ENCODE measurements at places on chromosomes 4 and X.

- DNase-seq, result no peak
These were observed 203.0 kb downstream of the MAB21L2 start for GRCh38 chr4:150784939-150785338.

DNA sequence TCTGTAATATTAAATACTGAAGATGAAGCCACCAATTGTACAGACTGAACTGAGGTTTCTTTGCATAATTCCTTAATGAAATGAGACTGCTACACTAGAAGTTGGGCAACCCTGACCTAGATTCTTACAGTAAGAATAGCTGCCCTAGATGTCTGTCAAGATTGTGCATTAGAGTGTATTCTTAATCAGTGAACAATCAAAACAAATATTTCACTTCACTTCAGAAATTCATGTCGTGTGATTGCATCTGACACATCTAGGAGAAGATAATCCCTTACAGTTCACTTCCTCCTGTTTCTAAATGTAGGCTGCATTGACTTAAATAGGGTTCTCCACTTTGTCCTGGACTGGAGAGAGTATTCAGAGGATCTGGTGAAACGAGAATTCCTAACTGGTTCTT, 283.1 kb downstream of the HNRNPD start:
- no peak for DNase-seq

- DNase-seq, result no peak
These were observed 745 bp upstream of the IQSEC2 start for GRCh38 chrX:53281963-53282695.

GRCh38 chrX:7891928-7892327, 35.3 kb downstream of the PNPLA4 start:
- DNase-seq, result no peak

- DNase-seq, result no peak
These were observed 219.9 kb downstream of the BCOR start for GRCh38 chrX:39877905-39878304.

GRCh38 chr4:74291471-74291870, 16.8 kb upstream of the EPGN start:
- no peak for DNase-seq

- no peak for DNase-seq
These were observed 30.8 kb downstream of the RASL11B start for GRCh38 chr4:52892880-52893279.

DNA sequence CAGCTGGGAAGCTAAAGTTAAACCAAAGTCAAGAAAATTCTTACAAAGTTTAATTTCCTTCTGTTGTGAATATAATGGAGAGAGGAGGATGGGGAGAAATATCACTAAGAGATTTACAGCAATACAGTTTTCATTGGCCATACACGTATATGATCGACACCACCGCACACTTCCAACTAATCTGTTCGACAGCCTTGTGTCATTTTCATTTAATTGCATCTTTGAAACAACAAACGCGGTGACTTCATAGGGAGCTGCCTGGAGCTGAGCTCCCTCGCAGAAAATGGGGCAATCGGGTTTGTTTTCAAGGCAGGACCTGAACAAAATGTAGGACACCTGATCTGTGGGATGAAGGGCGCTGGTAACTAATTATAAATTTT, 1.3 kb downstream of the PTPN13 start:
- DNase-seq, result no peak

- DNase-seq, result no peak
These were observed 124.1 kb upstream of the PRR32 start for GRCh38 chrX:126695375-126695896.

DNA sequence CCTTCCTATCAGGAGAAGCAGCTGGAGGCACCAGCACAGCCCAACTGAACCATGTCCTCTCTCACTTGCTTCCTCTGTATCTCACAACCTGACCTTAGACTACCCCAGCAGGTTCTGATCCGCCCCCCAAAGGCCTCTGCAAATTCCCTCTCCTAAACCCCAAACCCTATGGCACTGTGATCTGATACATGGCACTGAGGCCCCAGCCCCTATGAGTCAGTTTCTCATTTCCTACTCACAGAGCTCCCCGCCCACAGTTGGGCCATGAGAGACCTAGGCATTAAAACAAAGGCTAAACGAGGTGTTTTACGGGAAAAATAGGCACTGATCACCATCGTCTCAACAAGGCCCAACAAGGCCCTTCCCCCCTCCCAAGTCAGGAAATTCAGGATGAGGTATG, 19.1 kb downstream of the SASH3 start:
- no peak for DNase-seq

DNA sequence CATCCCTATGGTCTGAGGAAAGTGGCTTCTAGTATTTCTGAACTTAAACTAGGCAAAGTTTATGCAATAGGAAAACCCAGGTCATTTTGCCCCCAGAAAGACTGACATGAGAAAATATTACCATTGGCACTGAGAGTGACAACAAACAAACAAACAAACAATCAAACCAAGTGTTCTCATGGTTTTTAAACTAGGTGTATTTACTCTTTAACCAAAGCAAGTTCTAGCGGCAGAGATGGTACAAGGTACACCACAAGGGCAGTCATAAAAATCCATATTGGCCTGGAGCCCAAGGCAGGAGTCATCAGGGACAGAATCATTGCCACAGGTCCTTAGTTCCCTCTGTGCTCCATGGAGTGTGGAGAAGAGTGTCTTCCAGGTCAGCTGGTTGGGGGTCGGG, 26.0 kb upstream of the ENPEP start:
- DNase-seq, result no peak

- DNase-seq, result no peak
These were observed 139.7 kb upstream of the PSAPL1 start for GRCh38 chr4:7574287-7575014.

GRCh38 chrX:40095583-40096394, 2.0 kb downstream of the BCOR start:
- DNase-seq, result no peak

- no peak for DNase-seq
These were observed 66.9 kb downstream of the ARHGEF38 start for GRCh38 chr4:105619188-105619931.

- no peak for DNase-seq
These were observed 582.0 kb upstream of the EPHA5 start for GRCh38 chr4:66252291-66252690.

GRCh38 chrX:120781403-120781802, 94.3 kb downstream of the CT47B1 start:
- DNase-seq, result no peak

DNA sequence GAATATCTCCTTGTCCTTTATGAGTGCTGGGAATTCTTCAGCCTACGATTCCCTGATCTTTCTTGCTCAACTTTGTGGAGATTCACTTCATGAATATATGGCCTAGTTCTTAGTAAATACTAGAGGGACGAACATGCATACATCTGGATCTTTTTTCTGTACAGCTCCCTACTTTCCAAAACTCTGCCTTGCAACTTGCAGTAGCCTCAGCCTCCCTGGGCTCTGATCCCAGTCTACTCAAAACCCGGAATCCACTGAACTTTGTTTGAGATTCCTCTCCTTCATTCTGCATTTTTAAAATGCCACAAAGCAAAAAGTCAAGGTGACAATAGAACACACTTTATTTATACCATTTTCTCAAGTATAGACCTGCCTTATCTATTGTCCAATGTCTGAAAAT, 50.0 kb upstream of the PCDH7 start:
- no peak for DNase-seq

DNA sequence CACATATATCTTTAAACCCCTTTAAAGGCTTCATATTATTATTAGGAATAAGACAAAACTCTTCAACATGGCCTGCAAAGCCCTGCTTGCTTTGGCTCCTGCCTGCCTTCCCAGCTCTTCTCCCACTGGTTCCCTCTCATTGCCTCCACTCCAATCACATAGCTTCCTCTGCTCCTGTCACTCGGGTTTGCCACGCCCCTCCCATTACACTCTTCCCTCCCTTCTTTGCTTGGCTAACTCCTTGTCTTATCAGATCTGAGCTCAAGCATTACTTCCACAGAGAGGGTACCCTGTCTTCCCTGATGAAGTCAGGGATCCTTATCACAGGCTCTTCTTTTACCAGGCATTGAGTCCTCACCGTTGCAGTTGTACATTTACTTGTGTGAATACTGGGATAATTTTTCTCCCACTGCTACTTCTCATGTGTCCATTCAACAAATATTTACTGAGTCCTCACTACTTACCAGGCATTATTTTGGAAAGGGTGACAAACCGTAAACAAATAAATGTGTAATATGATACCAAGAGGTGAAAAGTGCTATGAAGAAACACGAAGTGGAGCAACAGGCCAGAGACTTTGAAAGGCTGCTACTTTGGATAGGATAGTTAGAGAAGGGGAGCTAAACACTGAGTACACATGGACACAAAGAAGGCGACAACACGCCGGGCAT, 3.2 kb upstream of the VGLL1 start:
- no peak for DNase-seq

DNA sequence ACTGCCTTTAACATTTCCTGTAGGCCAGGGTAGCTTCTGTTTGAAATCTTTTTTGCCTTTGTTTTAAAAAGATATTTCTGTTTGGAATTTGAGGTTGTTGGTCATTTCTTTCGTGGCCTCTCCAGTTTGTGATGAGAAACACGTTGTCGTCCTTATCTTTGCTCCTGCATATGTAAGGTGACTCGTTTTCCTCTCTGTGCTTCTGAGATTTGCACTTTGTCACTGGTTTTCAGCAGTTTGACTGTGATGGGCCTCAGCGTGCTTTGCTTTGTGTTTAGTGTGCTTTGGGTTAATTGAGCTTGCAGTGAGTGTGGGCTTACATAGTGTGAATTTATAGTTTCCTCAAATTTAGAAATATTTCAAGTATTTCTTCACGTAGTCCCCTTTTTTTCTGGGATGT, 81.5 kb downstream of the FAM193A start:
- DNase-seq, result no peak

- no peak for DNase-seq
These were observed 651 bp upstream of the SAP30 start for GRCh38 chr4:173370130-173370476.

GRCh38 chrX:10739426-10739825, 119.0 kb upstream of the MID1 start:
- no peak for DNase-seq

GRCh38 chr4:100754751-100755150, 236.9 kb upstream of the EMCN start:
- no peak for DNase-seq

DNA sequence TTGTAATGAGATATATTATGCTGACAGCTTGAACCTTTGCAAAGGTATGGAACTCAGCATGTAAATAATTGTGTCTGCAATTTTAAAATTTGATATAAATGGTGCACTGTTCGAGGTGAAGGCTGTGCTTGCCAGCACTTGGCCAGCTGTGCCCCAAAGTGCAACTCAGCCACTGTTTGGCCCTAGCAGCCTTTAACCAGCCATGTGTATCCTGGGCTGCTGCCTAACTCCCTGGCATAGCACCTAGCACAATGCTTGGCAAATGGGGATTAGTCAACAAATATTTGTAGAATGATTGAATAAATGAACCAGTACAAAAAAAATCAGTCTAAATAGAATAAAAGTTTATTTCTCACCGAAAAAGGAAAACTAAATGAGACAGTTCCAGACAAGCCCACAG, 83.8 kb upstream of the ZIC3 start:
- no peak for DNase-seq

- DNase-seq, result no peak
These were observed 160.9 kb downstream of the PPARGC1A start for GRCh38 chr4:23728971-23729370.

DNA sequence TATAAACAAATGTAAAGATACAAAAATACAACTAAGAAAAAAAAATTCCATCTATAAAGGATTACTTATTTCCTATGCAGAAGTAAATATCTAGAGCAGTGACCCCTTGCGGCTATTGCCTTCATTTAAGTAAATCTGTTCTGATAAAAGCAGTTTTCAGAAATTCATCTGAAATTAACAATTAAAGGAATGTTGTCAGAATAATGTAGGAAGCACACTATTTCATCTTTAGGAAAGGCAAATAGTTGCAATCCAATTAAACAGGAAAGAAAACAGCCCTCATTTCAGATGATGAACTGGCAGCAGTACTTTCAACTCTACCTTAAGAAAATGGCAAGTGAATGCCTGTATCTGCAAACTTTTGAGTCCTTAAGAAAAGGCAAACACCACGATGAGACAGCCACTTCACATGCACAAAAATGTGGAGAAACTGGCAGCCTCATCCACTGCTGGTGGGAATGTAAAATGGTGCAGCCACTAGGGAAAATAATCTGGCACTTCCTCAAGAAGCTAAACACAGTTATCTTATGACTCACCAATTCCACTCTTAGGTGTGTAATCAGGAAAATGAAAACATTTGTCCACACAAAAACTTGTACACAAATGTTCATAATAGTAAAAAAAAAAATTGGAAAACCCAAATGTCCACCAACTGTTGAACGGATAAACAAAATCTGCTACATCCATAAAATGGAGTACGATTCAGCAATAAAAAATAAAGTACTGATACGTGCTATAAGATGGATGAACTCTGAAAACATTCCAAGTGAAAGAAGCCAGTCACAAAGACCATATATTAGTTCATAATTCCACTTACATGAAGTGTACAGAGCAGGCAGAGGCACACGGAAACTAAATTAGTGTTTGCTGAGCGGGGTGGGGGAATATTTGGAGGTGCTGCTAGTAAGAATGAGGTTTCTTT, 2.0 kb upstream of the THAP9 start:
- DNase-seq, result peak; percentile 84

DNA sequence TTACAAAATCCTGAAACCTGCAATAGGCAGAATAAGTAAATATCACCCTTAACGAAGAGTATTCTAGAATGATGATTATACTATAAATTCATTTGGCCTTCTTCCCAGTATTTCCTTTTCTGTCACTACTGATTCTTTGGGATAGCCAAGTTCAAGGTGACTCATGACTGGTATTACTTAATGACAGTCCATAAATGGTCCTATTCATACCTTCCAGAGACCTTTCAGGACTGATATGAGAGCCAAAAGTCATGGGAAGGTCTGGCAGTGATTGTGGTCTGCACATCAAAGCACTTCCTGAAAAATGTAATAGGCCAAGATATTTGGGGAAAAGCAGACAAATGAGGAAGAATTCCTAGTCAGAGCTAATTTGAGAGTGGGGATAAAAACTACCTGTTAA, 239.6 kb upstream of the FAM47A start:
- no peak for DNase-seq

DNA sequence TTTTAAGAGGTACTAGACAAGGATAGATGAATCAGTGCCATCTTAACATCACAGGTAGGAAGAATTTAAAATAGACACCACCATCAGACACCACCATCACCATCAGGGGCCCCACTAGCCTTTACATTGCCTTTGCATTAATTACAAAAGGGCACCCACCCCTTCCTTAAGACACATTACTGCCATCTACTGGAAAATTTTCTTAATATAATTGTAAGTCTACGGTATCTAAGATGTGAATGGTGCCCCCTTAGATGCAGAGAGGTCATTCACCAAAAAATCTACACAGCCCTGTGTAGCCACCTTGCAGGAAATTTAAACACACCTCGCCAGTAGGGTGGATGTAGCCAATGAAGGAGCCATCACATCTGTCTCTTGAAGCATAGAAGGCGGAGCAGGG, 184.1 kb downstream of the MID1IP1 start:
- no peak for DNase-seq

- DNase-seq, result no peak
These were observed 203.0 kb downstream of the MAML3 start for GRCh38 chr4:139951021-139951420.

DNA sequence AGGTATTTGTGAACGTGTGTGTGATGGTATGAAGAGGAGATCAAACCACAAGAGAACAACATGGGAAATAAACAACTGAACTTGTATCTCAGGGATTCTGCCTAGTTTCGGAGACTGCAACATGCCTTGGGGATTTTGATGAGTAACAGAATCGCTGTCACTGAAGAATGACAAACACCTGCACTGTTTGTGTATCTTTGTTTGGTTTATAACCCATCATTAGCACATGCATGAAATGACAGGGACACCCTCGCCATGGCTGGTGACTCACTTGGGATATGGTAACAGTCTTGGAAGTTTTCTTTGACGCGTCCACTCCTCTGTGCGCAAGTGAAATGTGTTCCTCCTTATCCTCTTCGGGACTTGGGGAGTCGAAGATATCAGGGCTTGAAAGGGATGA, 30.3 kb upstream of the MAP3K15 start:
- no peak for DNase-seq
